A375 (cell line): ENCODE measurements at places on chromosomes 13 and 19. TPM values are rescaled to one million over a fixed set of nuclear protein-coding genes. Genes with fewer than 3 reads are reported as not detected.

Gene IZUMO2
- total RNA-seq: not detected in 2 replicates

Gene KIR3DL1
- total RNA-seq: not detected in 2 replicates

Gene RAB3A
- total RNA-seq: 2.9 and 4.9 TPM in 2 replicates

Gene CEACAM3
- not detected in 2 replicates for total RNA-seq

Gene JSRP1
- not detected in 2 replicates for total RNA-seq

Gene SHANK1
- total RNA-seq: 0.77 and 1.4 TPM in 2 replicates

Gene ZNF556
- 0.83 and 1.3 TPM in 2 replicates for total RNA-seq

Gene TNNT1
- total RNA-seq: 82.8 and 83.9 TPM in 2 replicates

Gene ACER1
- not detected in 2 replicates for total RNA-seq

Gene KASH5
- 0.79 and 1.0 TPM in 2 replicates for total RNA-seq

Gene KLK4
- total RNA-seq: not detected in 2 replicates

Gene PRSS57
- not detected in 2 replicates for total RNA-seq

Gene SIGLEC6
- total RNA-seq: not detected in 2 replicates

Gene LRRC8E
- total RNA-seq: 11.6 and 14.7 TPM in 2 replicates

Gene CEACAM16
- total RNA-seq: not detected in 2 replicates

Gene ALOX5AP
- not detected in 2 replicates for total RNA-seq

Gene GJB2
- total RNA-seq: 0.24 TPM in 1 of 2 replicates, not detected in the other

Gene ZNF628
- total RNA-seq: 6.7 and 6.9 TPM in 2 replicates

Gene PRR12
- 7.6 and 10.9 TPM in 2 replicates for total RNA-seq

Gene ZNF576
- 10.3 and 12.9 TPM in 2 replicates for total RNA-seq

Gene CACNA1A
- 0.40 and 1.1 TPM in 2 replicates for total RNA-seq

Gene CAMSAP3
- 0.05 and 0.26 TPM in 2 replicates for total RNA-seq

Gene DGKH
- 4.5 and 6.2 TPM in 2 replicates for total RNA-seq

Gene LYPD5
- 1.0 and 4.5 TPM in 2 replicates for total RNA-seq

Gene IL4I1
- 0.19 TPM in 1 of 2 replicates, not detected in the other for total RNA-seq

Gene FAM124A
- total RNA-seq: 0.24 and 0.57 TPM in 2 replicates

Gene STARD13
- total RNA-seq: 35.3 and 48.6 TPM in 2 replicates

Gene ZNF709
- 0.45 and 0.98 TPM in 2 replicates for total RNA-seq

Gene RDH8
- not detected in 2 replicates for total RNA-seq

Gene BRME1
- total RNA-seq: 3.0 and 5.6 TPM in 2 replicates

Gene TMIGD2
- not detected in 2 replicates for total RNA-seq

Gene LIM2
- total RNA-seq: not detected in 2 replicates

Gene YJEFN3
- 6.2 and 8.1 TPM in 2 replicates for total RNA-seq

Gene MTUS2
- 0.08 and 0.48 TPM in 2 replicates for total RNA-seq

Gene STOML3
- total RNA-seq: 0.11 and 0.13 TPM in 2 replicates

Gene ANKLE1
- total RNA-seq: 5.1 and 6.9 TPM in 2 replicates

Gene ZNF850
- 3.0 and 6.0 TPM in 2 replicates for total RNA-seq

Gene CYP2A6
- not detected in 2 replicates for total RNA-seq

Gene ACP7
- total RNA-seq: not detected in 2 replicates

Gene KLK5
- total RNA-seq: not detected in 2 replicates

Gene TRAPPC5
- 121 and 150 TPM in 2 replicates for total RNA-seq

Gene GNG7
- 1.7 and 1.8 TPM in 2 replicates for total RNA-seq

Gene DCLK1
- total RNA-seq: 1.3 and 1.5 TPM in 2 replicates

Gene ZNF888
- 2.7 and 4.0 TPM in 2 replicates for total RNA-seq

Gene ZNF730
- 2.7 and 3.2 TPM in 2 replicates for total RNA-seq
